ENCODE measurements at places on chromosomes 7 and 10.

- no peak for DNase-seq
Observed at GRCh38 chr10:96305019-96305418, 785 bp downstream of the DNTT start.

- no peak for DNase-seq
Observed at GRCh38 chr10:79020015-79020491, 48.7 kb upstream of the ZMIZ1 start.

GRCh38 chr10:98556061-98556460, 109.3 kb upstream of the HPS1 start:
- DNase-seq = no peak

DNA sequence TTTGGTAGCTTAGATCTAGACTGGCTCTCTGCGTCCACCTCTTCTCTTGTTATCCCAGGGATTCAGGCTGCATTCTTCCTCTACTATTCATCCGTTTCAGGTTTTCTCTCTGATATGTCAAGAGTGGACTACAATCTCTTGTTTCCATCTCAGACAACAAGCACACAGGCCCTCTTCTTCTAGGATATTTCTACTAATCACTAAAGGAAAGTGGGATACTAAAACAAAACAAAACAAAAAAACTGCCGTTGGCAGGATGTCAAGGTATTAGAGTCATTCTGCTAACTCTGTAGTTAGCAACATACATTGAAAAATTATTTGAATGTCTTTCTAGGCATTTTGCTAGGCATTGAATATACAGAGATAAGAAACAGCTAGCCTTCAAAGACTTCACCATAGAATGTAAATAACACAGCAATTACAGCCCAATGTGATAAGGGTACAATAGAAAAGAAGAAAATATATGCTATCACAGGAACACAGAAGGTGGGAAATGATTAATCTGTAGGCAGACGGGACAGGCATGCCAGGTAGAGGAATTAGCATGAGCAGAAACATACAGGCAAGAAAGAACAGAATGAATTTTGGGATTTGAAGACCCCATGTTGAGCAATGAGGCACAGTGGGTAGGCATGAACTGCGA, 210.5 kb downstream of the CSTF2T start:
- no peak for DNase-seq

GRCh38 chr7:13055732-13056368, 368.4 kb downstream of the ARL4A start:
- no peak for DNase-seq

Data from stimulated activated naive CD8-positive, alpha-beta T cell treated with anti-CD3 and anti-CD28 coated beads, Interleukin-15, amount 100 ng/mL, for 72 hours (primary cell).